ENCODE measurements at places on chromosomes 13 and 19.

DNA sequence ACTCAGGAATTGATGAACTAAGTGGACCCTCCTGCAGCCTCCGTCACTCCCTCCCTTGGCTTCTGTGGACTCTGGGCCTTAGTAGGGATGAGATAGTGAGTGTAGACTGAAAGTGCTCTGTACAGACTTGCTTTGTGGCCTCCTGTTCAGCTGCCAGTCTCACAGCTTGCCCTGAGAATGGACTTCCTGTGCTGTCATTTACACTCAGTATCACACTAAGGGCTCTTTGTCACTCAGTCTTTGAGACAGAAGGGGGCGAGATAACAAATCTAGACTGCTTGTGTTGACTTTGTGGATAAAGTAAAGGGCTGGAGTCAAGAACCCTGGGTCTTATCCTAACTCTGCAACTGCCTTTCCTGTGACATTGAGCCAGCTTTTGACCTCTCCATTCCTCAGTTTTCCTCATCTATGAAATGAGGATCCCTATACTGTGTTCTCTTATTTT, 21.0 kb upstream of the SPRY2 start:
- no peak for DNase-seq

DNA sequence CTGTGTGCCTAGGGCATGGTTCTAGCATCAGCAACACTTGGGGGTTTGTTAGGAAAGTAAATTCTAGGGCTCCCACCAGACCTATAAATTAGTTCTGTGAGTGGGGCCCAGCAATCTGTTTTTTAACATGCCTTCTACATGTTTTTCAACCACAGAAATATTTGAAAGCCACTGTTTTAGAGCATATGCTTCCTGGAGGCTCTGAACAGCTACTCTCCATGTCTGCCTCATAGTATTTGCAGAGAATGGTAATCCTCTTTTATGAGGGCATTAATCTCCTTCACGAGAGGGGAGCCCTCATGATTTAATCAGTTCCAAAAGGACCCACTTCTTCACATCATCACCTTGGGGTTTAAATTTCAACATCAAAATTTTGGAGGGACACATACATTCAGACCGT, 6.0 kb downstream of the SPATA13 start:
- no peak for DNase-seq

GRCh38 chr19:3163230-3163886, 15.2 kb upstream of the S1PR4 start:
- DNase-seq, result peak; percentile 55

DNA sequence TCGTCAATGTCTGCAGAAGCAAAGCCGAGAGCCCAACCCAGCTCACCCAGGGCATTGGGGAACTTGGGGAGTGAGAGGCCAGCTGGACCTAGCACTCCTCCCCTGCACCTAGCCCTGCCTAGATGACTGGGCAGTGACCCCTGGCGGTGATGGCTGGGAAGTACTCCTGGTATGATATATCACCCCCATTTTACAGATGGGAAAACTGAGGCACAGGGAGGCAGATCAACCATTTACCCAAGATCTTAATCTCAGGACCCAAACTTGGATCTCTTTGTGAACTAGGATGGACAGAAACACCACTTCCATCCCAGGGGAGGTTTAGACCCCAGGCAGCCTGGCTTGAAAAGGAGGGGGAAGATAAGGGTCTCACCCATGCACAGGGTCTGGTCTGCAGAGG, 43.5 kb downstream of the CCL25 start:
- DNase-seq, result no peak

- no peak for DNase-seq
Measured at GRCh38 chr13:77846173-77846572, 72.5 kb downstream of the EDNRB start.

Data from NCI-H2029 treated with DMSO at 0.1 percent for 48 hours (cell line).